ENCODE measurements at places on chromosomes 3 and 15.

DNA sequence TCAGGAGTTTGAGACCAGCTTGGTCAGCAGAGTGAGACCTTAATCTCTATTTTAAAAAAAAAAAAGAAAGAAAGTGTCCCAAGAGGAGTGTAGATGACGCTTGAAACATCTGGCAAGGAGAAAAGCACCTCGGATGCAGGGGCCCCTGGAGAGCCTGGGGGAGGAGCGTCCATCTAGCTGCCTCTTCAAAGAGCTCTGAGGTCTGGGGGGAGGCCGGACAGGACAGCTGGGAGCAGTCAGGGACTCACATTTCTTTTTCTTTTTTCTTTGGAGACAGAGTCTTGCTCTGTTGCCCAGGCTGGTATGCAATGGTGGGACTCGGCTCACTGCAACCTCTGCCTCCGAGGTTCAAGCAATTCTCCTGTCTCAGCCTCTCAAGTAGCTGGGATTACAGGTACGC lies 3.3 kb upstream of the IDH2 start:
- DNase-seq: no peak

- no peak for DNase-seq
Measured at GRCh38 chr15:48498828-48499227, 146.7 kb downstream of the FBN1 start.

GRCh38 chr15:52784799-52785671 lies 5.1 kb downstream of the ONECUT1 start:
- DNase-seq: no peak

DNA sequence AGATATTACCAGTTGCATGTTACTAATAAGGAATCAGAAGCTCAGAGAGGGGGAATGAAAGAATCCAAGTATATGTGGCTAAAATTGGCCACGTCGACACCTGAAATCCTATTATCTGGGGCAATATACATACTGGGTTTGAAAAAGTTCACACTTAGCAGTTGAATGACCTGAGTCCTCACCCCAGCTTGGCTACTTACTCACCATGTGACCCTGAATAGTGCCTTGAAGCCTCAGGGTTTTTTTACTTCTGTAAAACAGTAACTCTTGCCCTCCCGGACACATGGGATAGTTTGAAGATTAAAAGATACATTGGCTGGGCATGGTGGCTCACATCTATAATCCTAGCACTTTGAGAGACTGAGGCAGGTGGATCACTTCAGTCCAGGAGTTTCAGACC lies 342.2 kb upstream of the TPRG1 start:
- no peak for DNase-seq

GRCh38 chr15:82314769-82315518 lies 34.3 kb downstream of the GOLGA6L10 start:
- no peak for DNase-seq

DNA sequence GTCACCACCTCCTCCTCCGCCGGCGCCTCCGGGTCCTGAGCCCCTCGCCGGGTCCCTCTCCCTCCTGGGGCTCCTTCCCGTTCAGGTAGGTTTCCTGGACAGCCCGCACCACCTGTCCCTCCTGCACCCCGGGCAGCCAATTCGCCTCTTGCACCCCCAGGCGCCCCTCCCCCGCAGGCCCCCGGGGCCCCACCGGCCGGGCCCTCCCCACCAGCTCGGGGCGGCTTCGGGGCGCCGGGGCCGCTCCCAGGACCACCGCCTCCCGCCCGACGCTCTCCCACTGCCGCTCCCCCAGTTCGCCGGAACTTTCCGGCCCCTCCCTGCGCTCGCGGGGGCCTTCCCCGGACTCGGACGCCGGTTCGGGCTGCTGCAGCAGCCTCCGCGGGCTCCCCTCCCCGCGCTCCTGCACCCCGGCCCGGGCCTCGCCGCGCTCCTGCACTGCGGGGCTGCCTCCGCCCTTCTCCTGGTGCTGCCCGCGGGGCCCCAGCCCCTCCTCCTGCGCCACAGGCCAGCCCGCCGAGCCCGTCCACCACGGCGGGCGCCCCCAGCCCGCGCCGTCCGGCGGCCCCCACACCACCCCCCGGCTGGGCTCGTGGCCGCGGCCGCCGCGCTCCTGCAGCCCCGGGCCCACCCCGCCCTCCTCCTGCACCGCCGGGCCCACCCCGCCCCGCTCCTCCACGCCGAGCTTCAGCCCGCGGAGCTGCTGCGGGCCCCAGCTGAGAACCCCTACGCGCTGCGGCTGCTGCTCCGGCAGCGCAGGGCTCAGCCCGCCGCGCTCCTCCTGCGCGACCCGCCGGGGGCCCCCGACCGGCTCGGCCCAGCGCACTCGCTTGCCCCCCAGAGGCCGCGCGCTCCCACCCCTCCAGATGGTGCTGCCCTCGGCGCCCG lies 587 bp upstream of the TNK2 start:
- DNase-seq: no peak

GRCh38 chr3:134363381-134363755 lies 10.9 kb downstream of the AMOTL2 start:
- DNase-seq: no peak

DNA sequence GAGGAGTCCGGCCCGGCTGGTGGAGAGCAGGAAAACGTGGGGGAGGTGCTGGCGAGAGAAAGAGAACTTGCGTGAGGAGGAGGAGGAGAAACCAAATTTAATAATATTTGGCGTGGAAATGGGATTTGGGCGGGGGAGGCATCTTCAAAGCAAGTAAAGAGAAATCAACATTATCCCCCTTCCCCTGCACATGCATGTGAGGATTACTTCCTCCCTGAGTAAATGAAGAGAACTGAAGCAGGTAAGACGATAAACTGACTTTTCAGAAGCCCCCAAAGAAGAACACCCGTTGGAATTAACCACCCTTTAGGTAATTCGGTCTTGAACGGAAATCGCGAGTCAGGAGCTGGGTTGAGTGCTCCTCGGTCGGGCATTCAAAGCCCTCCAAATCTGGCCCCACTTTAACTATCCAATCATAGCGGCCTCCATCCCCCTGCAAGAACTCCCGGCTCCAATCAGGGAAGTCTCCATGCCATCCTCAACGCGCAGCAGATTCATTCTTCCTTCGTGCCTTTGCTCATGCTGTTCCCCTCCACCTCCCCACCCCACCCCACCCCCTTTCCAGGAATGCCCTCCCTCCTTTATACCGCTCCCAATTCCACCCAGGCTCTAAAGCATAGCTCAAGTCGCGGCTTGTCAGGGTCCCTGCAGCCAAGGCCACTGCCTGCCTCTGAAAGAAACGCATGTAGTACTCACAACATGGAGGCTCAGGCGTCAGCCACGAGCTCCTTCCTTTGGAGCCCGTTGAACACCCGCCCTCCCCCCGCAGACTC lies 545 bp upstream of the RFX7 start:
- no peak for DNase-seq

DNA sequence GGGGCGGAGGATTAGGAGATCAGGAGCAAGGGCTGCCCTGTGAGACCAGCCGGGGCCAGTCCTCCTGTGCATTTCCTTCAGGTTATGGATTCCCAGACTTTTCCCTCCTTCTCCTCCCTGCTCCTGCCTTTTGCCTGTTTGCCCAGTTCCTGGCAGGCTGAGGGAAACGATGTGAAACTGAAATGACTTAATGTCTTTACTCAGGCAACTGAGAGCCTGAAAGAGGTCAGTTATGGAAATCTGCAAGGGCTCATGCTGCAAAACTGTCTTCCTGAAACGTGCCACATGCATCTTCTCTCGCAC lies 57.2 kb downstream of the MESD start:
- DNase-seq: no peak

- no peak for DNase-seq
Measured at GRCh38 chr15:38796589-38796988, 232.0 kb upstream of the RASGRP1 start.

- no peak for DNase-seq
Measured at GRCh38 chr3:120688121-120688520, 6.1 kb upstream of the HGD start.

DNA sequence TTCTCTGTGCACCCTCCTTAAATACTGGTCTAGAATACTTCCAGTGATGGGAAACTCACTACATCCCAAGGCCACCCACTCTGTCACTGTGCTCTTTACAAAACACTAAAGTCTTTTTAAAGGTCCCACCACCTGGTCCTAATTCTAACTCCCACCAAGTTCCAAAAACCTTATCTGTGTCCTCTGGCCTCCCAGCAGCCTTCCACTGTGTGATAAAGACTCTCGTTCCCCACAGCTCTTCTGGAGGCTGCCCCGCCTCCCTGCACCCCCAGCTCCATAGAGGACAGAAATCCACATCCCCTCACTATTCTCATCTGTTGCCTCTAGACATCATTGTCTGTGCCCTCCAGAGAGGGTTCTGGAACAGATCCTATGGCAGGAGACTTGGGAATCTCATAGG lies 276.4 kb downstream of the FAM43A start:
- DNase-seq: no peak

DNA sequence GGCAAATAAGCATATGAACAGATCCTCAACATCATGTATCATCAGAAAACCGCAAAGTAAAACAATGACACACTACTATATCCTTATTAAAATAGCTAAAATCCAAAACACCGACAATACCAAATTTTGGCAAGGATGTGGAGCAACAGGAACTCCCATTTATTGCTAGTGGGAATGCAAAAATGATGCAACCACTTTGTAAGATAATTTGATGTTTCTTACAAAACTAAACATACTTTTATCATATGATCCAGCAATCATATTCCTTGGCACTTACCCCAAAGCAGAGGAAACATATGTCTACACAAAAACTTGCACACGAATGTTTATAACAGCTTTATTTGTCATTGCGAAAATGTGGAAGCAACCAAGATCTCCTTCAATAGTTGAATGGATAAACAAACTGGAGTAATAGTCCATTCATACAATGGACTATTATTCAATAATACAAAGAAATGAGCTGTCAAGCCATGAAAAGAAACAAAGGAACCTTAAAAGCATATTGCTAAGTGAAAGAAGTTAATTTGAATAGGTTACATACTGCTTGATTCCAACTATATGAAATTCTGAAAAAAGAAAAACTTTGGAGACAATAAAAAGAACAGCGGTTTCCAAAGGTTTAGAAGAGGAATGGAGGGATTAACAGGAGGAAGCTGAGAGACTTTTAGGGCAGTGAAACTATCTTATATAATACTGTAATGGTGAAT lies 172.0 kb downstream of the VPS13C start:
- no peak for DNase-seq

- no peak for DNase-seq
Measured at GRCh38 chr3:150972366-150973071, at the start of gene CLRN1. CLRN1 (minus strand) TSS chr3:150972727; CDS start chr3:150972708, 19 bp downstream.

DNA sequence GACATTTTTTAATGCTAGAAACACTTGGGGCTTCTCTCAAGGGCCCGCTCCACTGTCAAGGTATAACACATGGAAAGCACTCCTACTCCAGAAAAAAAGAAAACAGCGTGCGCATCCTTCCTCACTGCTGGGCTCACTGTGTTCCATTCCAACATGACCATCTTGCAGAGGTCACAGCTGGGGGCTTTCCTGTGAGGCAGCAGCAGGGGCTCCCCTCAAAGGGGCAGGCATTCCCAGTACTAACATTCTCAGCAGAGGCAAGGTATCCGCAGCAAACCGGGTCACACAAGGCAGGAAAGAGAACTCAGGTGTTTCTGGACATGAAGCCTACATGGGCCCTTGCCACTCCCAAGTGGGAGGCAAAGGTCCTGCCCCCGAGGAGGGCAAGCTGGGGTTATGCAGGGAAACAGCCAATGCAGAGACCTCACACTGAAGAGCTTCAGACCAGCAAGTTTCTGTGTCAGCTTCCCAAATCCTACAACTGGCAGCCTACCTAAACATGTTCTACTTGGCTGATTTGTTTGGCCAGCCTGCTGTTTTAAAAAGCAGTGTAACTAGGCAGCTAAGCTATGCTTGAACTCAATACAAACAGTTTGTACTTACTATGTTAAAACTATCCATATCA lies 6.4 kb downstream of the BDH1 start:
- no peak for DNase-seq

DNA sequence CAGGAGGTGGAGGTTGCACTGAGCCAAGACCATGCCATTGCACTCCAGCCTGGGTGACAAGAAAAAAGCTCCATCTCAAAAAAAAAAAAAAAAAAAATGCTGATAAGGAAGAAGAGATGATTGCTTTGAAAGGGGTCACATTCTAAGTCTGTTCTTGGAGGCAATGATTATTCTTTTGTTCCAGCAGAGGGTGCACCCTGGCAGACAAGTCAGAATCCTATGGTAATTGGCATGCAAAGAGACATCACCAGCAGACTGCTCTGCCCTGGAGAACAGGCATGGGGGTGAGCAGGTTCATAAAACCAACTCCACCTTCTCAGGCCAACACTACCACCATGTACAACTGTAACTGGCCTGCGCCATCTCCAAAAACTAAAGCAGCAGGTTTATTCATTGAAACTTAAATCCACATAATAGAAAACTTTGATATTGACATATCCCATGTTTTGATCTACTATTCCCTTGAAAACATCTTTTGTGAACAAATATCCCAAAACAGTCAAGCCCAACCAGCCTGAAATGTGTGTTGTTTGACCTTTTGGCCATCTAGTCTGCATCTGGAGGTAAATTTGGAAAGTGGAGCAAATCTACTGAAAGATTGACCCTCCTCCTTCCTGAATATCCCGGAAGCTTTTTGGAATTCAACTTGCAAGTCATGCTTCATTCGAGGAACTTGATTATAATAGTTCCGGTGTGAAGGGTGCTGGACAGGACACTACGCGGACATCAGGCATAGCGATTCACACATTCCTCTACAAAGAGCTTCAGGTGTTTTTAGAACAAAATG lies 100.3 kb downstream of the MECOM start:
- no peak for DNase-seq

GRCh38 chr15:37253877-37254276 lies 153.5 kb upstream of the MEIS2 start:
- no peak for DNase-seq

- DNase-seq: no peak
Measured at GRCh38 chr3:99925584-99926230, 108.0 kb downstream of the CMSS1 start.

DNA sequence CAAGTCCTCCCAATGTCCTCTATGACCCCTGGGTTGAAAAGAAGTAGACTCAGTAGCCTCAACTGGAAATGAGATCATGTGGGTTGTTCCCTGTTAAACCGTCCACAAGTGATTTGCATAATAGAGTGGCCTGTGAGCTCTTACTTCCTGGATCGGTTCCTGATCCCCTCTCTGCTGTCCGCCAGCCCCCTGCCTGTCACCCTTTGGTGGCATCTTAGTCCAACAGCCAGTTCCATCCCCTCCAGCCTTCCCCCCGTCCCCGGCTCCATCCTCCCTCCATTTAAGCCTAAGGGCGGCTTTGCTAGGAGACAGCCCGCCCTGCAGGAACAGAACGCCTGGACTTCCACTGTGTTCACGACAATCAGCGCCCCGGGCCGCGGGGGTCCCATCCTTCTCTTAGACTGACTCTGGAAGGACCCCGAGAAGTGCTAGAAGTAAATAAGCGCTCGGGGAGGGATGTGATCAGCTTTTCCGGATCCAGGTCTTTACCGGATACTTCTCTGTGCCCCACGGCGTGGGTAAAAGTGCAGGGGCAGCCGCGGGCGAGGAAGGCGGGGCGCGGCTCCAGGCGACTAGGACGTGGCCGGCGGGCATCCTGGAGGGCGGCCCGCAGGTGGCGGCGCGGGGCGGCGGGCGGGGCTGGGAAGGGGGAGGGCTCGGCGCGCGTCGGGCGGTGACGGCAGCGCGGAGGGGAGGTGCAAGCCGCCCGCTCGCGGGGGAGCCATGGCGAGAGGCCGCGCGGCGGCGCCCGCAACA lies 51.2 kb upstream of the ULK4 start:
- no peak for DNase-seq
